ENCODE measurements at places on chromosomes 7 and 10. TPM values are rescaled to one million over a fixed set of nuclear protein-coding genes. Genes with fewer than 3 reads are reported as not detected.

GRCh38 chr10:90800232-90800796 lies 57.5 kb downstream of the HTR7 start:
- no peak overlapping the region for H3K4me3 ChIP-seq
- no peaks in the 10 kb centered on the region for H3K36me3 ChIP-seq
- no peaks in the 10 kb centered on the region for H3K27me3 ChIP-seq
- DNase-seq = no peak
- H3K27ac ChIP-seq = no peak overlapping the region

- H3K36me3 ChIP-seq = no peaks in the 10 kb centered on the region
- H3K4me3 ChIP-seq = no peak overlapping the region
- no peaks in the 10 kb centered on the region for H3K27me3 ChIP-seq
These were observed 5.4 kb downstream of the NYAP1 start for GRCh38 chr7:100489121-100489520.

The PDE6C gene
- total RNA-seq = not detected

DNA sequence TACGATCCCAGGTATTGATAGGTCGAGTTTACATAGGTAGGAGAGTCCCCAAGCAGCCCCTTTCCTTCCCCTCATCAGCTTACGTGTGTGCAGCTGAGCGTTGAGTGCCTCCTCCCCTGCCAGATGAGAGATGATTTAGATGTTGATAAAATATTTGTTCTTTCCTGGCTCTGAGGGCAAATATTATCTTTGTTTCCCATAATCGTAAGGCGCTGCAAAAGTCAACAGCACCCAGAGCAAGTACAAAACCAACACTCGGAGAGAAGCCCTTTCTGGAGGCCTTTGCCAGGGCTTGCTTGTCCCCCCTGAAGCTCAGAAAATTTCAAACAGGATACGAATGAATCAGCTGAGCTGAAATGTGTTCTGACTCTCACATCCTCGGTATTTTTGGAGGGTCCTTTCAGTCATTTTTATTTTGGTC lies 683.2 kb downstream of the LRMDA start:
- DNase-seq = no peak
- no peaks in the 10 kb centered on the region for H3K36me3 ChIP-seq
- no peak overlapping the region for H3K27ac ChIP-seq

The PRKG1 gene
- 69.4 TPM for total RNA-seq

DNA sequence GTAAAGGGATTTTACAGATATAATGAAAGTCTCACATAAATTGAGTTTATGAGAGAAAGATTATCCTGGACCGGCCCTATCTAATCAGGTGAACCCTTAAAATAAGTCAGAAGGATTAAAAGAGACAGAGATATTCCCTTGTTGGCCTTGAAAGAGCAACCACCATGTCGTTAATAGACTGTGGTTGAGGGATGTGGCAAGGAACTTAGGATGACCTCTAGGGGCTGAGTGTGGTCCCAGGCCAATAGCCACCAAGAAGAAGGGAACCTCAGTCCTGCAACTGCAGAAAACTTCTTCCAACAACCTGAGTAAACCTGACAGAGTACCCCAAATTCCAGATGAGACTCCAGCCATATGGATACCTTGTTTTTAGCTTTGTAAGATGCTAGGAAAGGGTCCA lies 121.5 kb downstream of the POLR1F start:
- H3K36me3 ChIP-seq = no peaks in the 10 kb centered on the region
- H3K27ac ChIP-seq = no peak overlapping the region

DNA sequence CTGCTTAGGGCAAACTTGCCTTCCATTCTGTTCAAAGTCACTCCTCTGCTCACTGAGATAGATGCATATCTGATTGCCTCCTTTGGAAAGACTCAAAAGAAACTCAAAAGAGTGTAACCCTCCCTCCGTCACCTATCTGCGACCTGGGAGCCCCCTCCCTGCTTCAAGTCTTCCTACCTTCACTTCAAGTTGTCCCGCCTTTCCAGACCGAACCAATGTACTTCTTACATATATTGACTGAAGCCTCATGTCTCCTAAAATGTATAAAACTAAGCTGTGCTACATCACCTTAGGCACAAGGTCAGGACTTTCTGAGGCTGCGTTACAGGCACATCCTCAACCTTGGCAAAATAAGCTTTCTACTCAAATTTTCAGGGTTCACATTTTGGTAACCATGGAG lies 77.4 kb upstream of the C1GALT1 start:
- peaks cover 8% of the 10 kb centered on the region for H3K4me1 ChIP-seq
- no peak overlapping the region for H3K27ac ChIP-seq
- H3K36me3 ChIP-seq = no peaks in the 10 kb centered on the region
- no peaks in the 10 kb centered on the region for H3K27me3 ChIP-seq
- no peak for DNase-seq

- no peak overlapping the region for H3K4me3 ChIP-seq
- no peaks in the 10 kb centered on the region for H3K4me1 ChIP-seq
- DNase-seq = no peak
- H3K27ac ChIP-seq = no peak overlapping the region
These were observed 610.3 kb downstream of the PTPRN2 start for GRCh38 chr7:157977306-157977705.

DNA sequence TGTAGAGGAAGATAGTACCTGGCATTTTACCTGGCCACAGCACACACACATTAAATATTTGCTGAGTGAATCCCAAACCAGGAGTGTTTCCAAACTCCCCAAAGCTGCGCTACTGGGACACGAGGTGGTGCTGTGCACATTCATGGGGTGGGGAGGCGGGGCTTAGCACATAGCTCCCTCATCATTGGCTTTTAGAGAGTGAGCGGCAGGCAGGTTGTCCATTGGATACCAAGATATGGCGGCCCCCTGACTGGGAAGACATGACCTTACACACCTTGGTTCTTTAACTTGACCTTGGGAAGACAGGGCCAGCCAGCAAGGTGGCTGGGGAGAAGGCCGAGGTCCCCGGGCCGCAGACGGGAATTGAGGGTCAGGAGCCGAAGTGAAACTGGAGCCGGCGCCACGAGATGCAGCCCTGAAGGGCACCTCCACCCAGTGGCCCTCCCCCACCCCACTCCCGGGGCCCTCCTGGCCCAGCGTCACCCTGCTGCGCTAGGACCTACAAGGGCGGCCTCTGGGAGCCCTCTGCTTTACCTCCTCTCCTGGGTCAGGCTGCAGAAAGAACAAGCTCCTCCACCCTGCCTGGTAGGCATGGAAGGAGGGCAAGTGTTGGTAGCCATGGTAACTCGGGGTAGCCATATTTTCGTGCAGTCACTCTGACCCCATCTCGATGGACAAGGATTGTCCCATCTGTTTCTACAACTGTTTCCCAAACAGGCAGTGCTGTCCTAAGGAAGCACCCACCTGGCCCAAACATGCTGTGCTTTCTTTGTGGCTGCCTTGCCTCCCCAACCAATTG lies 24.0 kb downstream of the TMEM176A start:
- no peak overlapping the region for H3K27ac ChIP-seq
- no peaks in the 10 kb centered on the region for H3K4me1 ChIP-seq
- H3K4me3 ChIP-seq = no peak overlapping the region
- DNase-seq = no peak
- H3K27me3 ChIP-seq = no peaks in the 10 kb centered on the region

The CALHM1 gene
- total RNA-seq = not detected

- H3K4me1 ChIP-seq = no peaks in the 10 kb centered on the region
- H3K27ac ChIP-seq = no peak overlapping the region
- no peak overlapping the region for H3K4me3 ChIP-seq
These were observed 984.8 kb upstream of the LRRTM3 start for GRCh38 chr10:65940816-65941662.

DNA sequence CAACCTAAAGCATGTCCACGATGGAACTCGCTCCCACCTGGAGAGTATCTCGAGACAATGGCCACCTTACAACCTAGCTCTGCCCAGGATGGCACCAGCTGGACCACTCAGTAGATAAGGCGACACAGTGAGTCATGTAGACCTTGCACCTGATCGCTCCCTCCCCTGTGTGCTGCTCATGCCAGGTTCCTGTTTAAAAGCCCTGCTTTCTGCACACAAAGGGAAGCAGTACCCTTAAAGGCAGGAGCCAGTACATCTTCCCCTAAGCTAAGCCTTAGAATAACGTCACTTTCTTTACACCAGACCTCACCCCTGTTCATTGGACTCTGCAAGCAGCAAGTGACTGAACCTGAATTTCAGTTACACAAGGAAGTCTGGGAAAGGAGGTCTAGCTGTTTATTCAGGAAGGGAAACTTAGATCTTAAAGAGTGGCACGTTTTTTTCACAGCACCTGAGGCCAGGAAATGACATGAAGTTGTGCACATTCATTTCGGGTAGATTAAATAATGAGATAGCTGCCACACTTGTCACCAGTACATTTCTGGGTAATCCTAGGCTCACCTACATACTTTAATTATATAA lies 117.9 kb downstream of the MTPAP start:
- H3K27me3 ChIP-seq = no peaks in the 10 kb centered on the region
- H3K27ac ChIP-seq = no peak overlapping the region
- no peak for DNase-seq
- no peaks in the 10 kb centered on the region for H3K4me1 ChIP-seq

DNA sequence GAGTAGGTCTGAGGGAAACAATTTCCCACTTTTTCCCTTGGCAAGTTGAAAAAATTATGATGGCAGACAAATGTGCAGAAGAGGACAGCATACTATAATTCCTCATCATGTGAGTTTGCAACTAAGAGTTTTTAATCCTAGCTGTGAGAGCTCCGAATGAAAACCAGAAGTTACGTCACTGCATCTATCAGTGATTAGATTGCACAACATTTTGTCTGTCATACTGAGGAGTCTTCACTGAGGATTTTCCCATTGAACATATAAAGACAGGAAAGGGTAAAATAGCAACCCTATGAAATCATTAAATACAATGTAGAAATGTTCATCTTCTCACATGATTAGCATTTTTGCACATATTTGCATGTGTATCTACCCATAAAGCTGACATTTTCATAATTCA lies 45.8 kb downstream of the ZNF736 start:
- no peaks in the 10 kb centered on the region for H3K27me3 ChIP-seq
- no peak for DNase-seq
- no peaks in the 10 kb centered on the region for H3K36me3 ChIP-seq
- H3K4me1 ChIP-seq = no peaks in the 10 kb centered on the region
- H3K27ac ChIP-seq = no peak overlapping the region

GRCh38 chr7:49911909-49912308 lies 138.5 kb downstream of the VWC2 start:
- no peaks in the 10 kb centered on the region for H3K27me3 ChIP-seq
- H3K27ac ChIP-seq = no peak overlapping the region
- no peak overlapping the region for H3K4me3 ChIP-seq

The TMEM176B gene
- total RNA-seq = 36.0 TPM

The MSRB2 gene
- total RNA-seq = 28.1 TPM

The AZGP1 gene
- 1.6 TPM for total RNA-seq

DNA sequence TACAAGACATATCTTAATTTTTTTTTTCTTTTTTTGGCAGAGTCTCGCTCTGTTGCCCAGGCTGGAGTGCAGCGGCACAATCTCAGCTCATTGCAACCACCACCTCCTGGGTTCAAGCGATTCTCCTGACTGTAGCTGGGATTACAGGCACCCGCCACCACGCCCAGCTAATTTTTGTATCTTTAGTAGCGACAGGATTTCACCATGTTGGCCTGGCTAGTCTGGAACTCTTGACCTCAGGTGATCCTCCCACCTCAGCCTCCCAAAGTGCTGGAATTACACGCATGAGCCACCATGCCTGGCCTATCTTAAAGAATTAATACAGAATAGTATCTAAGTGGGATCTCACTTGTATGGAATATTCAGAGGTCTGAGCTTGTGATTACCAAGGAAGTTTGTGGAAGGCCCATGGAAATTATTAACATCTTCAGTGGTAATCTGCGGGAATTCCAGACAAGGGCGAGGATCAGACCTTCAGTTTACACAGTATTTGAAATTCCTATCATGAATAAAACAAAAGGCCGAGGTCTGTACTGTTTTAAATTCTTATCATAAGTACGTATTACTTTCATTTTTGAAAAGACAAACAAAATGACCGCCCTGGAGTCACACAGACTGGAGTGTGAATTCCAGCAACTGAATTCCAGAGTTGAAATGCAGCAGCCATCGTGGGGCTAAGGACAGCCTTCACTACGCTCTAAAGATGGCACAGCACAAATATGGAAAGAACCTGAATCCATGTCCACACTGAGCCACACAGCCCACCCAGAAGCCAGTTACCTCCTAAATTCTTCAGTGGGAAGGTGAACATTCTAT lies 16.7 kb downstream of the GPRIN2 start:
- no peak overlapping the region for H3K27ac ChIP-seq
- no peak for DNase-seq
- no peaks in the 10 kb centered on the region for H3K27me3 ChIP-seq
- H3K4me3 ChIP-seq = no peak overlapping the region
- H3K36me3 ChIP-seq = no peaks in the 10 kb centered on the region
- H3K4me1 ChIP-seq = peaks cover 4% of the 10 kb centered on the region

The C10orf95 gene
- total RNA-seq = 1.1 TPM

The TFR2 gene
- total RNA-seq = not detected

The SH2D4B gene
- 1.1 TPM for total RNA-seq

- no peaks in the 10 kb centered on the region for H3K4me1 ChIP-seq
- H3K36me3 ChIP-seq = no peaks in the 10 kb centered on the region
- no peak for DNase-seq
- no peaks in the 10 kb centered on the region for H3K27me3 ChIP-seq
- H3K4me3 ChIP-seq = no peak overlapping the region
These were observed 22.9 kb upstream of the GPR22 start for GRCh38 chr7:107446988-107447387.

GRCh38 chr7:2260820-2261219 lies 18.8 kb downstream of the NUDT1 start:
- H3K36me3 ChIP-seq = peaks cover 8% of the 10 kb centered on the region
- no peak overlapping the region for H3K4me3 ChIP-seq
- peak; percentile 93 for DNase-seq
- no peaks in the 10 kb centered on the region for H3K27me3 ChIP-seq
- peaks cover 3% of the 10 kb centered on the region for H3K4me1 ChIP-seq

The OR2A5 gene
- not detected for total RNA-seq

The TMEM196 gene
- total RNA-seq = not detected

GRCh38 chr7:32415936-32416335 lies 74.2 kb downstream of the LSM5 start:
- no peak overlapping the region for H3K27ac ChIP-seq
- no peaks in the 10 kb centered on the region for H3K36me3 ChIP-seq
- no peaks in the 10 kb centered on the region for H3K27me3 ChIP-seq
- no peak overlapping the region for H3K4me3 ChIP-seq
- DNase-seq = no peak
- no peaks in the 10 kb centered on the region for H3K4me1 ChIP-seq

DNA sequence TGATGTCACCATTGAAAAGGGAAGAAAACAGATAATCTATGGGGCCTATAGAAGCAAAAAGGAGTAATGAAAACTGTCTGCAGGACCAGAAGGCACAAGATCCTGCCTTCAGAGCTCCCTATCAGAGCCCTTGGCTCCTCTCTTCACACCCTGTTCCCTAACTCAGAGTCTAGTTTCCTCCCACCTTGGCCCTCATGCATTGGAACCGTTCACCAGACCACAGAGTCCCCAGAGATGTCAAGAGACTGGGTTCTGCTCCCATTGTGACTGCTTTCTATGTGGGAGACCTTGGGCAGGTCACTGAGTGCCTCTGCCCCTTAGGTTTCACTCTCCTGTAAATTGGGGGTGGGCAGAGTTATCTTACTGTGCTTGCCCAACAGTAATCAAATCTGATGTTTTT lies 80.1 kb upstream of the RPA3 start:
- H3K4me3 ChIP-seq = no peak overlapping the region
- H3K4me1 ChIP-seq = no peaks in the 10 kb centered on the region
- no peaks in the 10 kb centered on the region for H3K36me3 ChIP-seq
- no peaks in the 10 kb centered on the region for H3K27me3 ChIP-seq
